ENCODE measurements at places on chromosomes 2 and 18. TPM values are rescaled to one million over a fixed set of nuclear protein-coding genes. Genes with fewer than 3 reads are reported as not detected.

- DNase-seq: no peak
Observed at GRCh38 chr2:1625281-1626001, 118.9 kb downstream of the PXDN start.

ELOA2 gene
- polyA plus RNA-seq: not detected

TLX2 gene
- polyA plus RNA-seq: not detected

CETN1 gene
- not detected for polyA plus RNA-seq
